ENCODE measurements at places on chromosomes 2 and 18. TPM values are rescaled to one million over a fixed set of nuclear protein-coding genes. Genes with fewer than 3 reads are reported as not detected.

GRCh38 chr2:171316755-171317337 is 116.9 kb downstream of the METTL8 start:
- DNase-seq, result no peak
- H3K27me3 ChIP-seq, result no peaks in the 10 kb centered on the region
- H3K4me3 ChIP-seq, result no peak overlapping the region
- peaks cover 33% of the 10 kb centered on the region for H3K4me1 ChIP-seq

Gene IAH1
- total RNA-seq, result 45.2 TPM

Gene GAREM2
- 6.5 TPM for total RNA-seq

Gene MYO7B
- 0.75 TPM for total RNA-seq

Gene PHLPP1
- 9.0 TPM for total RNA-seq

DNA sequence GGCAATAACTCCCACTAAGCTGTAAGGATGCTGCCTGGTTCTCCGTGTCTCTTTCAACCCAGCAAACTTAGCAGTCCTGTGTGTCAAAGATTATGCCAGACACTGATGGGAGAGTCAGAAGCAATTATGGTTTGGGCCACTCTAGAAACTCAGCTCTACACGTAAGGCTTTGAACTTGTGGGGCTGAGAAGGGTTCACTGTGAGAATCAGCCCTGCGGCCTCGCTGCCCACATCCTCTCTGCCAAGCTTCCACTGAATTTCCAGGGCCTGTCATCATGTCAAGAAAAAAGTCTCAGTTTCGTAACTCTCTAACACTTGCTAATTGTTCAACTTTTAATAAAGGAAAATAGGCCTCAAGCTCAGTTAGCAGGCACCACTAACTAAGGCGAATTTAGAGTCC is 308.8 kb upstream of the LYPD1 start:
- H3K27me3 ChIP-seq, result no peaks in the 10 kb centered on the region
- H3K27ac ChIP-seq, result no peak overlapping the region
- no peaks in the 10 kb centered on the region for H3K36me3 ChIP-seq
- DNase-seq, result no peak
- H3K4me1 ChIP-seq, result no peaks in the 10 kb centered on the region

Gene ZEB2
- total RNA-seq, result 49.5 TPM

- peaks cover 2% of the 10 kb centered on the region for H3K36me3 ChIP-seq
- no peak overlapping the region for H3K27ac ChIP-seq
- H3K4me1 ChIP-seq, result peaks cover 5% of the 10 kb centered on the region
- H3K4me3 ChIP-seq, result no peak overlapping the region
- no peak for DNase-seq
Measured at GRCh38 chr2:236633219-236633570, 63.6 kb downstream of the ACKR3 start.

GRCh38 chr2:1886405-1886992 is 142.2 kb upstream of the PXDN start:
- no peak for DNase-seq
- H3K27ac ChIP-seq, result no peak overlapping the region
- H3K27me3 ChIP-seq, result peaks cover 52% of the 10 kb centered on the region
- H3K4me1 ChIP-seq, result no peaks in the 10 kb centered on the region

Gene FEV
- not detected for total RNA-seq

DNA sequence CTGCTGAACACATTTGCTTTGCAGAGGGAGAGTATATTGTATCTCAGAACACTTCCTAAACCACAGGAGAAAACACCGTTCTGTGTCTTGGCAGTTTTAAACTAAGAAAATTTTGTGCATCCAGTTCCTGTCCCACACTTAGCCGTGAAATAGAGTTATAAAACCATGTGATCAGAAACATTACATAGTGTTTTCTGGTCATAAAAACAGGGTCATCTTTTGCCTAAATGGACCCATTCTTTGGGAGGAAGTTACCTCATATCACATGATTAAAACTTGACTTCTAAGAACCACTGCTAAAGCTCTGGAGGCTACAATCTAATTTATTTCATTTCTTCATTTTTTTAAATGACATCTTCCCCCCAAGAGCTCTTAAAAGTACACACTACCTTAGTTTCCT is 138.7 kb downstream of the PAX3 start:
- H3K4me1 ChIP-seq, result no peaks in the 10 kb centered on the region
- H3K4me3 ChIP-seq, result no peak overlapping the region
- H3K27ac ChIP-seq, result no peak overlapping the region
- no peaks in the 10 kb centered on the region for H3K27me3 ChIP-seq
- H3K36me3 ChIP-seq, result no peaks in the 10 kb centered on the region
- DNase-seq, result no peak

Gene ARHGEF4
- total RNA-seq, result 0.77 TPM

Gene MAT2A
- total RNA-seq, result 110 TPM

GRCh38 chr2:187900021-187900420 is 345.8 kb upstream of the TFPI start:
- no peaks in the 10 kb centered on the region for H3K36me3 ChIP-seq
- H3K4me1 ChIP-seq, result no peaks in the 10 kb centered on the region
- no peak overlapping the region for H3K27ac ChIP-seq
- no peak overlapping the region for H3K4me3 ChIP-seq

DNA sequence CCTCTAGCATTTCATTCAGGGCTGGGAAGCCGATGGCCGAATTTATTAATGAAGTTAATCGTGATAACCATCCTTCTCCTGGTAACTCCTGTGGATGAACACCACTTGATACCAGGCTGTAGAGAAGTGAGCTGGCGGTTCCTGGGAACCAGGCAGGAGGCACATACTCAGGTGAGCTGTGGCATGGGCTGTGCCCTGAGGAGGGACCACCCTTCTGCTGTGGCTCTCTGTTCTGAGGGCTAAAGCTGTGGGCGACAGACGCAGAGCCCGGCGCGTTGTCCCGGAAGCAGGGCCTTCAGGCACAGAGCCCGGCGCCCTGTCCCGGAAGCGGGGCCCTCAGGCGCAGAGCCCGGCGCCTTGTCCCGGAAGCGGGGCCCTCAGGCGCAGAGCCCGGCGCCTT is 462.3 kb upstream of the SALL3 start:
- no peaks in the 10 kb centered on the region for H3K36me3 ChIP-seq
- no peak overlapping the region for H3K27ac ChIP-seq
- H3K27me3 ChIP-seq, result no peaks in the 10 kb centered on the region
- no peak overlapping the region for H3K4me3 ChIP-seq
- no peak for DNase-seq
- H3K4me1 ChIP-seq, result no peaks in the 10 kb centered on the region

DNA sequence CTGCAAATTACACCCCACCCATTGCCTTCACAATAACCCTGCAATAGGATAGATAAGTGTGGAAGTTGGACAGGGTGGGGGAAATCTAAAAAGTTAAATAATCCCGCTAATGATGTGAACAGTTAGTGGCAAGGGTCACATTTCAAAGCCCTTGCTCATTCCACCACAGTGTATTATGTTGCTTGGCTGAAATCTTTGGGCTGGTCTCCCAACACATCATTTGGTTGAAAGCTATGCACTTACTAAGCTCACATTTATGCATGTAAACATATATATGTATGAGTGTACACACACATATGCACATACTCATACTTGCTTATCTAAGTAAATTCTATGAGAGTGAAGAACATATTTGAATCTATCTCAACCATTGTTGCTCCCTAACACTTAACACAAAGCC is 197.8 kb downstream of the RDH14 start:
- DNase-seq, result no peak
- H3K36me3 ChIP-seq, result no peaks in the 10 kb centered on the region
- H3K27ac ChIP-seq, result no peak overlapping the region
- H3K4me3 ChIP-seq, result no peak overlapping the region

DNA sequence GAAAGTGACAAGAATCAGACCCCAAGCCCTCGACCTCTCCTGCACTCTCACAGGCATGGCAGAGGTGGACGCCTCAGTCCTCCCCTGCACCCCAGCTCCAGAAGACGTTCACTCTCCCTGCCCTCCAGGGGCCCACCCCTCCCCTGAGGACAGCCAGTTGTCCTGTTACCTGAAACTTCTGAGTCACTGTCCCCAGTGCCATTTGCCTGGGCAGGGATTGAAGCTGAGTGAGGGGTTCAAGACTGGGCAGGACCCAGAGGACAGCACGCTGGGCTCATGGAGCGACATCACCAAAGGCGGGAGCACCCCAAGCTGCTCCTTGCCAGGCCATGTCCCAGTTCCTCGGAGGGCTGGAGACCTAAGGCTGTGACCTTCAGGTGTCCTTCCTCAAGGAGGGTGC is 34.2 kb upstream of the COL6A3 start:
- DNase-seq, result no peak
- no peak overlapping the region for H3K4me3 ChIP-seq
- peaks cover 9% of the 10 kb centered on the region for H3K4me1 ChIP-seq

DNA sequence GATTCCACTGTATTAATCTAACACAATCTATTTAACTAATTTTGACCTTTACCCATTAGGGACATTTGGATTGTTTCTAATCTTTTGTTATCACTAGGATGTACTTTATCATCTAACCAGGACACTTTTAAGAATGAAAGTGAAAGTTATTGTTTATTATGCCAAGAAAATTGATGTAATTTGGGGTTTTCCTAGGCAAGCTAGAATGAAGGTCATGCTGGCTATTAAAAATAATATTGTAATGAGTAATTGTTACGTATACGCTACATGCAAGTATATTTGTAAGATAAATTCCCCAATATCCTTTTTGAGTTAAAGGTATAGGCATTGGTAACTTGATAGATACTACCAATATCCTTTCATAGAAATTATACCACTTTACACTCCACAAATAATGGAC is 74.6 kb downstream of the COL5A2 start:
- H3K27me3 ChIP-seq, result no peaks in the 10 kb centered on the region
- DNase-seq, result no peak
- peaks cover 5% of the 10 kb centered on the region for H3K4me1 ChIP-seq
- no peak overlapping the region for H3K27ac ChIP-seq
- no peaks in the 10 kb centered on the region for H3K36me3 ChIP-seq

- H3K27me3 ChIP-seq, result no peaks in the 10 kb centered on the region
- H3K4me1 ChIP-seq, result peaks cover 7% of the 10 kb centered on the region
- H3K4me3 ChIP-seq, result peak overlapping the region; percentile 45
- H3K27ac ChIP-seq, result no peak overlapping the region
- DNase-seq, result no peak
- H3K36me3 ChIP-seq, result peaks cover 8% of the 10 kb centered on the region
Measured at GRCh38 chr2:223896833-223897311, 48.3 kb downstream of the WDFY1 start.
